ENCODE measurements at places on chromosomes 2 and 18.

DNA sequence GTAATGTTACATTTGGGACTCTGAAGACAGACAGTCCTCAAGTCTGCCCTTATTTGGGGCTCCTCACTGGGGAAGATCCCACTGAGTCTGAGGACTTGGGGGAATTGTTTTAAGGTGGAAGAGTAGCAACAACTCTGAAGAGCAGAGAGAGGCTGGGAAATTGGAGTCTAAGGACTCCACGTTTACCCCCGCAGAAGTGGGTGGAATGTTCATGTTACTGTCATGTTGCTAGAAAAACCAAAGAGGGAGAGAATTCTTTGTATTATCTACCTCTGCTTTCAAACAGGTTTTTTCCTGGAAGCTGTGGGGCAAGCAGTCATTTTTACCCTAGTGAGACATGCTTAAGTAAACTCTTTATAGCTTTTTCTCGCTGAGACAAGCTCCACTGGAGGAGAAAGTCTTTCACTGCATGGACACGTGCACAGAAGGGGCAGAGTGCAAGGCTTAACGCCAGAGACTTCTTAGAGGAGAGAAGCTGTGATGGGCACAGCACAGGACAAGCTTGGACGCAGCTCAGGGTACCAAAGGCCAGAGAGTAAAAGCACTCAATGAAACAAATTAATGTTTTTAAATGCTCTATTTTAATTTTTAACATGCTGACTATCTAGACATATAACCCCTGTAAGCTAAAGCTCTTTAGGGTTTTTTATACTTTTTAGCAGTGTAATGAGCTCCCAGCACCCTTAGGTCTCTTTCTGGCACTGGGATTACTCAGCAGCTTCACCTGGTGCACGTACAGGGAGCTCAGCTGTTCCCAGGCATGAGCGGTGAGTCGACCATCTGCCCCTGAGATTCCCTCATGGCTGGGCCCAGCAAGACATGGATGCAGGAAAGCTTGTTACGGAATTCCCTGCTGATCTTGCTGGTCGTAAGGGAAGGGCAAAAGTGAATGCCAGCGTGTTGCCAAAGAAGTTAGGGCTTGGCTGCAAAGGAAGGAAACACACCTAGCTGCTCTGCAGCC, 54.5 kb upstream of the BIN1 start:
- DNase-seq: peak; percentile 88

GRCh38 chr2:235138339-235138738, 186.5 kb downstream of the SH3BP4 start:
- no peak for DNase-seq

DNA sequence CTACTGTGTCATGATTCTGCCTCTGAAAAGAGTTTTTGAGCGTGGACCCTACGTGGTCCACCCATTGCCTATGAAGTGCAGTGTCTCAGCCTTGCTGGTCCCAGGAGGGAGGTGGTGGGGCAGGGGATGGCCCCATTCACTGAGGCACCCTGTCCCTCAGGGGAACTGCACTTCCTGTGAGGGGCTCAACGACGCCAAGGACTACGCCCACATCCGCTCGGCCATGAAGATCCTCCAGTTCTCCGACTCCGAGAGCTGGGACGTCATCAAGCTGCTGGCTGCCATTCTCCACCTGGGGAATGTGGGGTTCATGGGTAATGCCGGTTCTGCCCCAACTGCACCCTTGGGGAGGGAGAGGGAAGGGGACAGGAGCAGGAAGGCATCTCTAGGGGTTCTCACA, 42.5 kb downstream of the MYO7B start:
- DNase-seq: no peak

DNA sequence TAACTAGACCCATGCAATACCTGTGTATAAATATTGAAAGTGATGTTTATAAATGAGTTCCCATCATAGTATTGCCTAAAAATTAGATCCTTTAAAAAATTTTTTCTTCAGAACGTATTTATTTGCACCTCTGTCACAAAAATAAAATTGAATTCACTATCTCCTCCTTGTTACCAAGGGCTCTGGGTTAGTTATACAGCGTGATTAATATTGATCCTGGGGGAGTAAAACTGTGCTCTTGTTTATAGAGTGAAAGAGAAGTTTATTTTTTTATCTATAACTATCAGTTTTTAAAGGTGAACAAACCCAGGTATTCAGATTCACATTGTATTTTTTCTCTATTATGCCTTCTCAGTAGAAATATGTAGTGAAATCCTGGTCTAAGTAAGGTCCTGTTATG, 458.5 kb downstream of the CPS1 start:
- DNase-seq: no peak

GRCh38 chr18:46554406-46555080, 102.5 kb downstream of the LOXHD1 start:
- DNase-seq: no peak

- DNase-seq: no peak
Observed at GRCh38 chr2:215140166-215140707, 1.8 kb upstream of the ABCA12 start.

DNA sequence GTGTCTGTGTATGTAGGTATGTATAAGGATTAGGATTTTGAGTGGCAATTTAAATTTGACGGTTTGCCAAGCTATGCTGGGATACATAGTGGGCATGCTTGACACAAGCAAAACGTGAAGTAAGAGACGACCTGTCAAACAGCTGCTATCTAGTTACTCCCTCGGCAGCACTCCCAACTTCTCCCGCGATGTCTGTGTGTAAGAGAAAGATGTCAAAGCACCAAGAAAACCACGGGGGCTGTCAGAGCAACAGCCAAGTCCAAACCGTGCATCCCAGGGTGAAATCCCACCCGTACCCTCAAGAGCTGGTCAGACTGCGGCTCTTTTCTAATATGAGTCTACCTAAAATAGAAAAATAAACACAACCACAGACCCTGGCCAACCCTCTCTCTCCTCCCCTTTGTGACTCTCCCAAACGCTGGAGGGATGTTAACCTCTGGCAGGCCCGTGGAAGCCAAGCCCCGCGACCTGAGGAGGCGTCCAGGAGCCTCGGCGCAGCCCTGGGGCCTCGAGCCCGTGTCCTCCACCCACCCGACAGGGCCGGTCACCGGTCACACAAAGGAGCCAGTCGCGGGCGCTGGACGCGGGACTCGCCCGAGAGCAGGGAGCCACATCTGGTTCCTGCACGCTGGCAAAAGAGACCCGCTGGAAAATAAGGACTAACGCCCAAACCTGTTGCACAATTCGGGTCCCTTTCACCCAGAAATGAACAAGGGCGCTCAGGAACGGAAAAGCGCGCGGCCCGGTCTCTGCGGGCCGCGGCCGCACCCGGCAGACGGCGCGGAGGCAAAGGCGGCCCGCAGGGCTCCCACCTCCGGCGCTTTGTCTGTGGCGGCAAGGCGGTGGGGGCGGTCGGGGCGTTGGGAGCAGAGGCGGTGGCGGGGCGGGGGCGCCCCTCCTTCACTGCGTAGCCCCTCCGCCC, 925 bp downstream of the SESTD1 start:
- DNase-seq: peak; percentile 23

- no peak for DNase-seq
Observed at GRCh38 chr18:64712035-64712434, 563.1 kb upstream of the LINC00305 start.

GRCh38 chr2:43251171-43251731, 24.8 kb upstream of the ZFP36L2 start:
- DNase-seq: no peak

DNA sequence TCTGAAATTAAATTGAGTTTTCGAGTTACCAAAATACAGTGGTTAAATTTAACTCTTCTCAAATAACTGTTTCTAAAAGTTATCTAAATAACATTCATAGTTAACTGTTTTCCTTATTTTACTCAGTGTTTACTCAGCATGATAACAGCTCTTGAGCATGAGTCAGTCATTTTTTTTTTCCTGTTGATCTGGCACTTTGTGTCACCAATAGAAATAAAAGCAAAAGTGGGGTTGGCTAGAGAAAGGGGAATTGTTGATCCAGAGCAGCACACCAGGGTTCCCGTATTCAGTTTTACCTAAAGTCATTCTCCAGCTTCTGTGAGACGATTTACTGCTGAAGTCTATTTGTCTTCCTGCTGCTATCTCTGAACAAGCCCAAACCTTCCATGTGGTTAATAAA, 851.6 kb downstream of the DCC start:
- no peak for DNase-seq

DNA sequence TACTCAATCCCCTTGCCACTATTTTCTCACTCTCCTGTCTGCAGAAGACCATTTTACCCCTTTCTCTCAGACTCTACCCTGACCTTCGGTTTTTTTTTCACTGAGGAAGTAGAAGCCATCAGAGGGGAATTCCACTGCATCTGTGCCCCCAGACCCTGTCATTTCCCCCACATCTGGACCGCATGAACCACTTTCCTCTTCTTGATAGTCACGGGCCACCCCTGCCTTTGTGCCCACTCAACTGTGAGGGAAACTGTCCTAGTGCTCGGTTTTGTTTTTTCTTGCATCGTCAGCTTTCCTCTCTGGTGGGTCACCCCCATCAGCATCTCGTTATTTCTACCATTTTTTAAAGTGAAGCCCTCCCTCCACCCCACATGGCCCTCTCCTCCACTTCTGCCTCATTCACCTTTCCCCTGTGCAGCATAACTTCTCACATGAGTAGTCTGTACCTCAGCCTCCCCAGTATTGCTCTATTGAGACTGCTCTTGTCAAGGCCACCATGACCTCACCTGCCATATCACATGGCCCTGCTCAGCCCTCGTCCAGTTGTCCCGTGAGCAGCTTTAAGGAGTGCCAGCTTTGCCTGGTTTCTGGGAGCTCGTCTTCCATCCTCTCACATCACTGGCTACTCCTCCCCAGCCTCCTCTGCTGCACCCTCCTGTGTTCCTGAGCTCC, 32.4 kb downstream of the TMEM87B start:
- DNase-seq: no peak

DNA sequence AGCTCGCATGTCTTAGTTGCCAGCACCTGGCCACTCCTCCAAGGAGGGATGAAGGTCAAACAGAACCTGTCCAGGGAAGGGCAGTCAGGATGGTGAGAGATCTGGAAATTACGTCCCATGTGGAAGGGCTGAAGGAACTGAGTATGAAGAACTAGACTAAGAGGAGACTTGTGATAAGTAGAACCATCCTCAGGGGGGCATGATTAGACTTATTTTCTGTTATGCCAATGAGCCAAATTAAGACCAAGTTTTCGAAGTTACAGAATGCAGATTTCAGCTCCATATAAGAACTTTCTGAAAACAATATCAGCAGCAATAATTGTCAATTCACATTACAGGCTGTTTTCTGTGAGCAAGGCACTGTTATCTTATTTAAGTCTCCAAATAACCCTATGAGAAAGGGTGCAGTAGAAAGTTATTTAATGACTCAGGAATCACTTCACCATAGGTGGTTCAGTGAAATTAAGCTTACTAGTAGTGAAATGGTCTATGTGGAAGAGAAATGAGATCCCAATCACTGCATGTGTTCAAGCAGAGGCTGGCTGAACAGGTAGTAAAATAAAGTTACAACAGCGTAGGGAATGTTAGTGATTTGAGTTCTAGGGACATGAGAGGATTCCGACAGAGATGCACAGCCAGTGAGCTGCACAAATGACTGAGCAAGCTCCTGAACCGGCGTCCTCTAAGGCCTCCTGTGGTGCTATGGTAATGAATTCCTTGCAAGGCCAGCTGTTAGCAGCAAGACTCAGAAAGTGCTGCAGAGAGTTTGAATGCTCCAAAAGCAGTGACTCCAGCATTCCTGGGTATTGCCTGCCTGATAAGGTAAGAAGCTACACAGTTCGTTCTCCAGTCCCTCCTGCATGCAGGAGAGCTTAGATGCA, 4.5 kb upstream of the DYM start:
- DNase-seq: no peak

DNA sequence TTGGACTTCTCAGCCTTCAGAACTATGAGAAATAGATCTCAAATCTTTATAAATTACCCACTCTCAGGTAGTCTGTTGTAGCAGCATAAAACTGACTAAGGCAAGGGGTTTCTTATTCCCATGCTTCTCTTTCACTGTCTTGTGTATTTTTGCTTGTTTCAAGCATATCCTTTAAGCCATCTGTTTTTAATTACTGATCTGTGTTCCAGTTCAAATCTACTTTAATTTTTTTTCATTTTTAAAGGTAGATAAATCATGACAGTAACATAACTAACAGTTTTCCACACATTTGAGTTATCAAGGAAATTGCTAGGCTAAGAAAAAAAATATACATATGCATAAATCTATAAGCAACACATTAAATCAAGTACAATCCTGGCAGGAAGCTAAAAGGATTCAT, 317.9 kb upstream of the TNP1 start:
- no peak for DNase-seq
